CD4-positive, alpha-beta T cell treated with Interleukin-17A for 4 hours (primary cell): ENCODE measurements at places on chromosomes 4 and X.

DNA sequence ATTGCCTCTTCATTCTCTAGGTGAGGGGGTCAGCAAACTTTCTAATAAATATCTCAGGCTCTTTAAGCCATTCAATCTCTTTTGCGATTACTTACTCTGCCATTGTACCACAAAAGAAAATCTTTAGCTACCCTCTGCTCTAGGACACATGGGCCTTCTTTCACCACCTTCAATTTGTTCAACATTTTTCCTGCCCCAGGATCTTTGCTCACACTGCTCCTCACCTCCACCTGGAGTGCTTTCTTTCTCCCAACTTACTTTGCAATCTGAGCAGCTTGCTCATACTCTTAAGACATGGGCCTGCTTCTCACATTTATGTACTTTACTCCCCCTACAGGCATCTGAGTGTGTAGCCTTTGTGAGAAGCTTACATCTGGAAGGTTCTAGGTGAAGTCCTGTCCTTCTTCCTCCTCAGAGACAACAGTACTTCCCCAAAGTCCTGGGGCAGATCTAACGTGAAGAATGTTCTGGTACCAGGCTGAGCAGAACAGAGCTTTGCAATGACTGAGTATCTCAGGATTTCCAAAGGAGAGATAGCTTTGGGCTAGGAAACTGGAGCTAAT is 55.0 kb upstream of the PRDM5 start:
- no peak for DNase-seq

GRCh38 chr4:8493484-8493883 is 52.9 kb downstream of the TRMT44 start:
- no peak for DNase-seq

- DNase-seq, result no peak
These were observed 28.3 kb upstream of the HPGD start for GRCh38 chr4:174550541-174550940.

GRCh38 chr4:155742310-155743015 is 16.4 kb upstream of the GUCY1B1 start:
- no peak for DNase-seq

DNA sequence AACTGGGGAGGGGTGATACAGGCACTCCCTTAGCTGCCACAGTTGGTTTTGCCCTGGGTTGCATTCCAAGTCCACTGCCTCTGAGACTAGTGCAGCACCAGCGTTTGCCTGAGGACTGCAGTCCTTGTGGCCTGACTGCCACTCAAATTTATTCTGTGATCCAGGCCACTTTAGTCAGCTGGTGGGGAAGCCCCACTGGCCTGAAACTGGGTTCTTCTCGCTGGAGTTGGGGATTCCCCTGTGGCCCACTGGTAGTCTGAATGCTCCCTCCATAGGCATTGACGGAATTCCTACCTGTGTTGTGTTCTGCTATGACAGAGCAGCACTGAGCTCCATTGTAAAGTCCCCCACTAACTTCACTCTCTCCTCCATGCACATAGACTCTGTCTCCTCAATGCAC is 63.8 kb downstream of the PTPN13 start:
- DNase-seq, result no peak

- DNase-seq, result no peak
These were observed 6.6 kb upstream of the TMEM128 start for GRCh38 chr4:4254666-4255065.

- DNase-seq, result no peak
These were observed 86.5 kb downstream of the CPZ start for GRCh38 chr4:8679032-8679431.

DNA sequence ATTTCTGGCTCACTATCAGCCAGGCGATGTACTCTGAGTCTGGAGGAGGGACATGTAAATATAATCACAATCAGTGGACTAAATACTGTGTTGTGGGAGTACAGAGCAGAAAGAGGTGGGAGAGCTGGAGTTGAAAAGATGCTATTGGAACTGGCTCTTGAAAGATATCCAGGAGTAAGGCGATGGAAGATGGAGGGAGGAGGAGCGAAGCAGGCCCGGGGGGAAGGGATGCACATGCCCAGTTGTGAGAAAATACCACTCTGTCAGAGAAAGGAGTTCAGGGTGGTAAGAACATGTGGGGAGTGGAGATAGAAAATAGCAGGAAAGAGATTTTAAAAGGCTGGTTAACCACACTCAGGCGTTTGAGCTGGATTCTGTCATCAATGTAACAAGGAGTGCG is 216.9 kb upstream of the ETNPPL start:
- DNase-seq, result no peak

DNA sequence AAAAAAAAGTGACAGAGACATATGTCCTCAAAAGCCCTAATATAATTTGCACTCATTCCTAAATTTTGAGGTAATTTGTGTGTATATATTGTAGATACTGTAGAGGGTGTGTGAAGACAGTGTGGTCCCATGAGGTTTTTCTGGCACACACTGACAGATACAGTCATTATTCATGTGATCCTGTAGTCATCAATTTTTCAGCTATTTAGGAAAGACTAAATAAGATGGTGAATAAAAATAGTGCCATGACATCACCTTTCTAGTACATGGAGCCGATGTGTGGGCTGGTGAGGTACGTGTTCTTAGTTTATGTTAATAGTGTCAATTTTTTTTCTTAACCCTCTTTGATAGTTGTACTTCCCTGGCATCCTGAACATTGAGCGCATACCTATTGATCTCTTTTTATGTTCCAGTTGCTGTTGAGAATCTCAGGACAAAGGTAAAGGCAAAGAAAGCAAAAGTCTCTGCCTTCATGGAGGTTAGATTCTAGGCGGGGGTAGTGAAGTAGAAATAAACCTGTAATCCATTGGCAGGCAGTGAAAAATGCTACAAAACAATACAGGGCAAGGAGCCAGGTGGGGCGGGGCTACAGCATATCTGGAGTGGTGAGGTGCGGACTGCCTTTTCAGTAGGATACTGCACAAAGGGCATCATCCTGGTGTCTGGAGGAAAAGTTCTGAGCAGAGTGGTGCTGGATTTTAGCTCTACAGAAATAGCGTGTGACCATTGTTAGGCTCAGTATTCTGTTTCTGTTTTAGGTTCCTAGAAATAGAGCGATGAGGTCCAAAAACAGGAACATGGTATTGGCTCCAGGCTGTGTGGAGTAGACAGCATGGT is 93.8 kb downstream of the ARHGAP10 start:
- no peak for DNase-seq

DNA sequence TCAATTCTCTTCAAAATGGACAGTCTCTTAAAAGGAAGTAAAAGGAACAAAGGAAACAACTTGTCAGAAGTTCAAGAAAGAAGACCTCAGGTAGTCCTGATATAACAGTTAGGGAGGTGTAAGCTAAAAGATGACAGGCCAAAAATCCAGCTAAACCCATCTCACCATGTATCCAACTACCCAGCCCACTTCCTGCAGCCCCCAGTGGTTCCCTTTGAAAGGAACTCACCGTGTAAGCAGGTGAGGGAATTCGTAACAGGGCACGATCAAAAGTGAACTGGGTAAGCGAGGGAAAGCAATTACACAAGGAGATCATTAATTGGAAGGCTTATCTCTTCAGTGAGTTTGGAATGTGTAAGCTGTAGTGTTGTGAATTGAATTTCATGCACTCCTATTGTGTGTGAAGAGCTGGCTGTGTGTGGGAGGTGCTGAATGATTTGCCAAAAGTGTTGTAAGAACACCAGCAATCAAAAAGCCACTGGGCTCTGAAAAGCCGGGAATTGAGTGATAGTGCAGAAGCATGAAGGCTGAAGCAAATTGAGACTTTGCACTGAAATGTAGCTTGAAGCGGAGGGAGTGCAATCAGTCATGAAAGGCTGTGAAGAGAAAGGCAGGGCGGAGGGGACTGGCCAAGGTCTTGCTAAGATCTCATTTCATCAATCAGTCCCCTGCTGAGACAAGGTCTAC is 914.2 kb upstream of the LCORL start:
- DNase-seq, result no peak

DNA sequence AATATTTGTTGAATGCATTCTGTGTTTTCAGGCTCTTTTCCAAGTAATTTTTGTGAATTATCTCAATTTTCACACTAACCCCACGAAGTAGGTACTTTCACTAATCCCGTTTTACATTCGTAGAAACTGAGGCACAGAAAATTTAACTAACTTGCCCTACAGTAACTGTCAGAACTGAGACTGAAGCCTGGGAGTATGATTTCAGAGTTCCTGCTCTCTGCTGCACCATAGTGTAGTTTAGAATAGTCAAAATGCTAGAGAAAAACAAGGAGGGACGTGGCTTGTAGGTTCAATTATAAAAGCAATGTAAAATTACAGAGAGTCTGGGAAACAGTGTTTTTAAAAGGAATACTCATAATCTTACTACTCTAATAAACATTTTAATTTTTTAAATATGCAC is 2.2 kb downstream of the CLCN3 start:
- DNase-seq, result no peak

DNA sequence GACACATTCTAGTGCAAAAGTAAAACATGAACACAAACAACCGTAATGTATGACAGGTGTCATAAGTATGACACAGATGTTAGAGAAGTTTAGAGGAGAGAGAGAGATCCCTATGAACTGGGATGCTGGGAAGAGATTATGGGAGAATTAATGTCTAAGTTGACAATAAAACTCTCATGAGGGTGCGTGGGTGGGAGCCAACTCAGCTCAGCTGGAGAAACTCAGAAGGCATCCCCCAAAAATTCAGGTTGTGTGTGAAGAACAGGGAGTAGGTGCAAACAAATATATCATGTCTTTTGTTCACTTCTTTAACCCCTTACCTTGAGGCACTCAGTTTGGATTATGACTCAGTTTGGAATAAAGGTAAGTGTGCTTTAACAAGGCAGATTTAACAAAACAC is 484.1 kb downstream of the INPP4B start:
- no peak for DNase-seq

GRCh38 chrX:106608016-106608415 is 3.8 kb upstream of the RADX start:
- DNase-seq, result peak; percentile 5

DNA sequence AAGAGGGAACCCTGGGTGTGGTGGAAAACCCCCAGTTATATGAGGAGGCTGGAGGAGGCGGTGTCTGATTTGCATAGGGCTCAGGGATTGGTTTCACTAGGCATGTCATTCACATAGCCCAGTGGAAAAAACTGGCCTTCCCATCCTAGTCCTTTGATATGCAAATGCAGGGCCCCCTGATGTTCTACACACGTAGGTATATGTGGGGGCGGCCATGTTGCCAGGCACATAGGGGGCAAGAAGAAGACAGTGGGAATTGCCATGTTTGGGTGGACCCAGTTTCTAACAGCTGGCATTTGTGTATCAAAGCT is 34.0 kb upstream of the ENPP6 start:
- no peak for DNase-seq

GRCh38 chr4:54986095-54986846 is 139.1 kb downstream of the KDR start:
- DNase-seq, result no peak

GRCh38 chr4:108831886-108832285 is 69.0 kb upstream of the ETNPPL start:
- no peak for DNase-seq

DNA sequence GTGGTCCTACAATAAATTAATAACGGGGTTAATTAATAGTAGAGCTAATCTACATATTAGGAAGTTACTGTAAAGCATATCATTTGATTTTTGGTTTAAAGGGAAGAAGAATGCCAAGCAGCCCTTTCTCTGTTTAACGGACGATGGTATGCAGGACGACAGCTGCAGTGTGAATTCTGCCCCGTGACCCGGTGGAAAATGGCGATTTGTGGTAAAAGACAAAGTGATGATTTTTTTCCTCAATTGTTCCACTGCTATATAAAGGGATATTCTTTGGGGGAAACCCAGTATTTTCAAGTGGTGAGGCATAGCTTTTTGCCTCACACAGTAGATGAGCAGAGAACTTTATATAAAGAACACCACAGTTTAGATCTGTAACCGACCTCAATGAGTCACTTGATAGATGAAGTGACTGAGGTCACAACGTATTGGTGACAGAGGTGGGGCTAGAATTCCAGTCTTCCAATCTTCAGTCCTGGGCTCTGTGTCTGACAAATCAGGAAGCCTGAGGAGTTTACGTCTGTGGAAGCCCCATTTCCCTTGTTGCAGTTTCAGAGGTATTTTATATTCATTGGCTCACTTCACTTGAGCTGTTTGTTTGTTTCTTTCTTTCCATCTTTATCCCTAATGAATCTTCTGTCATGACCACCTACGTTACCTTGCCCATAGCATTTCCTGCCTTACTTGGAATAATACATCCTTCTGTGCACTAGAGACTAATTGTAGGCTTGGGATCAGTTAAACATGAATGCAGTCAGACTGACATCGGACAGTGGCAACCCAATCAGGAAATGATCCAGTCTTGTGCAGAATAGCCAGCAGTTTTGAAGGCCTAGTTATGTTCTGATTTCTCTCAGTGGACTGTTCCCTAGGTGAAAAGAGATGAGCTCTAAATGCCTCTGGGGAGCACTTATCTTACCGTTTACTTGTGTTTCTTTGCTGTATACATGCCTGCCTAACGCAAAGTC is 30.1 kb downstream of the ZRSR2 start:
- no peak for DNase-seq

DNA sequence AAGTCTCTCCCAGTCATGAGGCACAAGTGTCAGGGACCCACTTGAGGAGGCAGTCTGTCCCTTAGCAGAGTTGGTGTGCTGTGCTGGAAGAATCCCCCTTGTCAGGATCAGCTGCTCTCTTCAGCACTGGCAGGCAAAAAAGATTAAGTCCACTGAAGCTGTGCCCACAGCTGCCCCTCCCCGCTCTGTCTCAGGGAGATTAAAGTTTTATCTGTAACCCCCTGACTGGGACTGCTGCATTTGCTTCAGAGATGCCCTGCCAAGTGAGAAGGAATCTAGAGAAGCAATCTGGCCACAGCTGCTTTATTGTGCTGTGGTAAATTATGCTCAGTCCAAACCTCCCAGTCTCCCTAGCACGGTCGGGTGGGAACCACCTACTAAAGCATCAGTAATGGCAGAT is 37.4 kb upstream of the HEPH start:
- DNase-seq, result no peak

- peak; percentile 21 for DNase-seq
These were observed 116.7 kb downstream of the KLHL8 start for GRCh38 chr4:87103691-87104187.

DNA sequence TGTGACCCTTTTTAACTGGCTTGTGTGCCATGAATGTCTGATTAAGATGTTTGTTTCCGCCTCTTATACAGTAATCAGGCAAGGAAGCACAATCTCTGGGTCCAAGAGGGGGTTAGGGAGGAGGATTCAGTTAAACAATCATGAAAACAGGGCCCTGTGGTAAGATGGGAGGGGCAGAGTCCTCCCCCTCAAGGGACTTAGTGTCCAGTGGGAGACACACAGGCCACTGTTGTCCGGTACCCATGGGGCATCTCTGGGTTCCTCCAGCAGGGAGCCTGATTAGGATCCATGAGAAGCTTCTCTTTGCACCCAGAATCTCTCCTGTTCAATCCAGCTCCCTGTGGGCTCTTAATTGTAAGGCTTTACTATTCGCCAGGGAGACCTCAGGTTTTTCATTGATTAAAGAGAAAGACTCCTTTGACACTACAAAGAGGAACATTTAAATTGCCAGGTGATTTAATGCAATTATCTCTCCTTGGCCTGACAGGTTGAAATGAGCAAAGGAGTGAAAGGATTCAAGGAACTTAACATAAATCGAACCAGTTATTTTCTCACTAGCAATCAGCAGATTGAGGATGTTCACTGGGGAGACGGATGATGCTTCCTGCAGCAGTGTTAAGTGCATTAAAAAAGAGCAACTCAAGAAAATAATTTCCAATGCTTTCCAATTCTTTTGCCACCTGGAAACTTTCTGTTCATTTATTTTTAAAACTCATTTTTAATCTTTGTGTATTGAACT is 225.4 kb downstream of the PTTG2 start:
- no peak for DNase-seq

GRCh38 chrX:151745651-151746050 is 11.1 kb downstream of the CNGA2 start:
- no peak for DNase-seq
